ENCODE measurements at places on chromosomes 1 and 21.

- DNase-seq: peak; percentile 26
Measured at GRCh38 chr1:102174259-102174863, 177.6 kb upstream of the OLFM3 start.

GRCh38 chr1:92901126-92901525 lies 60.1 kb downstream of the DIPK1A start:
- no peak for DNase-seq

DNA sequence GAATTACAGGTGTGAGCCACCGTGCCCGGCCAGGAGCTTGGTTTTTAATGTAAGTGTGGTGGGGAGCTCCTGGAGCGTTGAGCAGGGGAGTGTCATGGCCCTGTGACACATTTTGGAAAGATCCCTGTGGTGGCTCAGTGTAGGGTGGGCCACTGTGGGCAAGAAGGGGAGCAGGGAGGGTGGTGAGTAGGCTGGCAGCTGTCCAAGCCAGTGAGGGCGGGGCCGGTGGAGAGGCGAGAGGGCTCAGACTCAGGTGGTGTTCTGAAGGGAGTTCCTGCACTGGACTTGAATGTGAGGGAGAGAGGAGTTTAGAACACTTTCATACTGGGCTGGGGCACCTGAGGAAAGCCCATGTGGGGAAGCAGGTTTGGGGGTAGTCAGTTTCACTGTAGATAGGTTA lies 3.1 kb upstream of the EVA1B start:
- peak; percentile 34 for DNase-seq

DNA sequence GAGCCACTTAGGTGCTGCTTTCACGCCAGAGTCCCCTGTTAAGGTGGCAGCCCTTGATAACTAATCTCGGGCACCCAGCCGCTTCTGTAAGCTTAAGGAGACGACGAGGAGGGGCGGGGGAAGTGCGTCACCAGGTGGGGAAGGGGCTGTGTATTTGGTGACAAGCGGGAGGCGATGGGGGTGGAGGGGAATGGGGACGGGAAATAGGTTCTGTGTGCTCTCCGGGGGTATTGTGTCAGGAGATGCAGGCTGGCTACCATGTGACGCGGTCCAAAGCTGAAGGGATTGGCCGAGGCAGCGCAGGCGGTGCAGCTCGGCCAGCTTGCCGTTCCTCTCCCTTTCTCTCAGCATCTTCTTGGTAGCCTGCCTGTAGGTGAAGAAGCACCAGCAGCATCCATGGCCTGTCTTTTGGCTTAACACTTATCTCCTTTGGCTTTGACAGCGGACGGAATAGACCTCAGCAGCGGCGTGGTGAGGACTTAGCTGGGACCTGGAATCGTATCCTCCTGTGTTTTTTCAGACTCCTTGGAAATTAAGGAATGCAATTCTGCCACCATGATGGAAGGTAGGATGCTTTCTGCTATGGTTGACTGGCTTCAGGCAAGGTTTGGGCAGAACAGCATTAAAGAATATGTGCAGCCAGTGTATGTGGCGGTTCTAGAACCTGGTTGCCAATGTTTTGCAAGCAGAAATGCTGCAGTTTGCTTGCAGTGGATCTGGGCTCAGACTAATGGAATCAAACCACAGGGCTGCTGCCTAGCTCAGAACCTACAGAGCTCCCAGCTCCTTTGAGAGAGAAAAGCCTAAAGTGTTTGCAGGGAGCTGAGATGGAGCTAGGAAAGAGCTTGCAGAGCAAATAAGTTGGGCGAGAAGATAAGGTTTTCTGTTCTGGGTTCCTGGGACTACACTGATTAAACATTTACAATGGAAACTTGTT lies at the start of gene SGIP1:
Gene SGIP1 (plus strand): TSS at position 350 of the 937 bp plus-strand sequence. CDS start 206 bp downstream, at position 556.
- DNase-seq: no peak

DNA sequence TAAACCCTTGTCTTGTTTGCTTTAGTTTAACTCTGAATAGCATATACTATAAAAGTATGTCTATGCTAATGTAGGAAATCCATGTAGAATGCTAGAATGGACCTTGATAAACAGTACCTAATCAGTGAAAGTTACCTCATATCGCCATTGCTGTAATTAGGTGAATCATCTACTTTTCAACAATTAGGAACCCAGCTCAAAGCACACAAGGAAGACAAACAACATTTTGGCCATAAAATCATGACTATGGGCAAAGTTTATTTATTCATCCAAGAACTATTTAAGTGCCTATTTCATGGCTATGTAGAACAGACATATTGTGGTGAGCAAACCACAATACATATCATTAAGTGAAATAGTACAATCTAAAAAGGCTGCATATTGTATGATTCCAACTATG lies 1043.2 kb downstream of the BRINP3 start:
- no peak for DNase-seq

GRCh38 chr1:82317671-82318070 lies 516.9 kb downstream of the ADGRL2 start:
- DNase-seq: no peak

GRCh38 chr1:182143825-182144645 lies 82.5 kb upstream of the ZNF648 start:
- DNase-seq: no peak

DNA sequence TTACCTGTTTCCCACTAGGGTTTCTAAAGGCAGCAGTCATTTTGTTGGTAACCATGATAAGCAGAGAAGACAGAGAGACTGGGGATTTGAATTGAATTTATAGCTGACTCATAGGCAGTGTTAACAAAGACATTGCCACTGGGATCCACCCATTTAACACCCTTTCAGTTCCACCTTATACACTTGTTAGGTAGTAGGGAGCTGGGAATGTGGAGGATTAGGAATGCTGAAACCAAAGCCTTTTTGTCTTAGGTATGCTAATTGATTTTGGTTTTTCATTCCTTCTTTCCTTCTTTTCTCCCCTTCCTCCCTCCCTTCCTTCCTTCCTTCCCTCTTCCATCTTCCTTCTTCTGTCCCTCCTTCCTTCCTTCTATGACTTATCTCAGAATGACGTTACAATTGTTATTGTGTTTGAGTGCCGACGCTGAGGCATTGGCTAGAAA lies 7.5 kb upstream of the EVI5 start:
- DNase-seq: no peak

DNA sequence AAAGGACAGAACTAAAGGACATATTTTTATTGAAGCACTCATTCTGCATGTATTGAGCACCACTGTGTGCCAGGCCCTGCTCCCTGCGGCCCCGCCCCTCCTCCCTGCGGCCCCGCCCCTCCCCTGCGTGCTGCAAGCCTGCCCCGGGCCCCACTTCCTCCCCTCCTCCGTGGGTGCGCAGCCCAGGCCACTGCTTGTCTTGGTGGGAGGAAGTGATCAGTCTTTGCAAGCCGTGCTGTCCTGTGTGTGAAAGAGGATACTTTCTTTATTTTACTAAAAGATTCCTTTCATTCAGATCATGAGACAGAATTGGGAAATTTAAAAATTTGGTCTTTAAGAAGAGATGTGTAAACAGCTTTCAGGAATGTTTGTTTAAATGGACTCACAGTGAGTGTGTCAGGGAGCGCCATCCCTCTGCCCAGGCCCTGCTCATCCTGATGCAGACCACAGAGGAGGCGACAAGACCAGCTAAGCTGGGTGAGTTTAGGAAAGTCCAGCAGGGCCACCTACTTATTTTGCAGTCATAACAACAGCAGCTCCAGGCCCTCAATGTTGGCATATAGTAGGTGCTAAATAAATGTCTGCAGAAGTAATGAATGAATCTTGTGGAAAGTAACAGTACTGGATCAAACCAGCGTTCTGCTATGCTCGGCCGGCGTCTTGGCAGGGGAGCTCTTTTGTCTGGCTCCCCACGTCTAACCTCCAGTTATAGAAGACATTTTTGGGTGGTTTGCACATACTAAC lies 88.3 kb upstream of the SELENON start:
- peak; percentile 48 for DNase-seq

DNA sequence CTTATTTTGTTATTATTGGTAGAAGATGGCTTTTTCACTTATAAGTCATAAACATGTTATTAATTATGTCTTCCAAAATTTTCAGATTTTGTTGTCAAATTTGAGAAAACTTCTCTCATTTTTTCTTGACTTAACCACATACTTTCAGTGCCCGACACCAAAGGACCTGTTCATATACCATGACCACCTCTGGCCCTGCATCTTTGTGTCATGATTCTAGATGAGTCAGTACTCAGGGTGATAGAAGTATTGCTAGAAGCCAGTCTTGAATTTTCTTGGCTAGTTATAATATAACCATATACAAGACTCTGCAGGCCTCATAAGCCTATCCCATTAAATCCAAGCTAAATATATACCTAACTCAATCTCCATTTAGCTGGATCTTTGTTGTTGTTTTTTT lies 35.4 kb upstream of the DPH5 start:
- no peak for DNase-seq

GRCh38 chr1:238960071-238960470 lies 426.3 kb upstream of the CHRM3 start:
- no peak for DNase-seq

DNA sequence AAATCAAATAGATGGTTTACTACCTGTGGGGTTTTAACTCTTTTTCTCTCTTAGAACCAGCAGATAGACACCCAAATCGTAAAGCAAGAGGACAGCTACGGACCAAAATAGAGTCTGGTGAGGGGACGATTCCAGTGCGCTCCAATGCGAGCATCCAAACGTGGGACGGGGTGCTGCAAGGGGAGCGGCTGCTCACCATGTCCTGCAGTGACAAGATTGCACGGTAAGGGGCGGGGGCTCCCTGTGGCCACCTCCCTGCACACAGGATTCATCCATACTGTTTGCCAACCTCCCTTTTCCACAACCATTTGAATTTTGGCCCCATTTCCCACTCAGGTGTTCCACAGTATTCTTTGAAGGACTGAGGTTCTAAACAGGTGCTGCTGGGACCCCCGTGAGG lies 102.8 kb downstream of the POFUT2 start:
- no peak for DNase-seq

- DNase-seq: no peak
Measured at GRCh38 chr21:33869873-33870272, 45.7 kb downstream of the ATP5PO start.

Measured in OCI-LY7 (cell line).